ENCODE measurements at places on chromosomes 7 and 10.

GRCh38 chr7:80815733-80816132 lies 103.1 kb downstream of the SEMA3C start:
- DNase-seq, result no peak

- no peak for DNase-seq
Measured at GRCh38 chr7:149489391-149490024, 8.1 kb downstream of the ZNF746 start.

DNA sequence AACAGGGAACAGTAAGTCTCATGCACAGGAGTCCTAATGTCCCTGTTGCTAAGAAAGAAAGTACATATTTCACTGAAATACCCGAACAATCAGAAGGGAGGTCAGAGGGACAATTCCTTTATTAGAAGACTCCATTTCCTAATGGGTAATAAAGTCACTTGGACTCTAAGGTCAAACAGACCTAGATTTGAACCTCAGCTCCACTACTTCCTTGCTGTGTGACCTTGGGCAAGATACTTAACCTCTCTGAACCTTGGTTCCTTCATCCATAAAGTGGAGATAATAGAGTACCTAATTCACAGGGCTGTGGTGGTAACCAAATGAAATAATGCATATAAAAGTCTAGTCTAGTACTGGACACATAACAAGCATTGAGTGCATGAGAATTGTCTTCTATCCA lies 29.2 kb upstream of the HABP2 start:
- no peak for DNase-seq

- no peak for DNase-seq
Measured at GRCh38 chr10:49827297-49827696, 65.2 kb upstream of the OGDHL start.

DNA sequence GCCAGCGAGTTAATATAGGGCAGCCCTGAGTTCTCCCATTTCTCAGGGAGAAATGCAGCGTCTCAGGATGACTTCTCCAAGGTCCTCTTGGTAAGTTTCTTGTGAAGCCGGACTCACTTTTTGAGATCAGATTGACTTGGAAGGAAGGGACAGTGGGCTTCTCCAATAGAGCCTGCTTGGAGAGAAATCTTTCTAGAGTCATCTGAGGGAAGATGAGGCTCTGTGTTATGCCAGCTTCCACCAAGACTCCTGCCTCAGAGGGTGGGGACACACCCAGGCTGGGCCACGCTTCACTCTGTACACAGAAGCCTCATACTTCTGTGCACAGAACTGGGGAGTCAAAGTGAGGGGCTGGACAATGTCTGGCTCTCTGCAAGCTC lies 5.6 kb downstream of the C10orf105 start:
- no peak for DNase-seq

DNA sequence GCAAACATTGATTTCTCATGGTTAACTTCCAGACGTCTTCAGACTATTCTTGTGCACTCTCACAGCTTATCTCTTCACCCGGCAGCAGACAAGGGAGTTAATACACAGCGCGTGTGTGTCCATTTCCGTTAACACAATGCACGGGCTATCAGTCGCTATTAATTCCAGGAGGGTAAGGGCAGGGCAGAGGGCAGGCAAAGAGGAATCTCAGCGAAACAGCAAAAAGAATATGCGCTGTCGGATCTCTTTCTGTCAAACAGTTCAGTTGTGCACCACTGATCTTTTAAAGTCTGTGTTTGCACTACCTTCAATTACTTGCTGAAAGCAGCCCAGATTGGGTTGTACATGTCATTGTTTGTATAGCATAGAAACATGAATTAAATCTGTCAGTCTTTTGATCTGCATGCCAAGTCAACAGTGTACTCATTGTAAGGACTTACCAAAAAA lies 41.1 kb upstream of the CABCOCO1 start:
- DNase-seq, result no peak

DNA sequence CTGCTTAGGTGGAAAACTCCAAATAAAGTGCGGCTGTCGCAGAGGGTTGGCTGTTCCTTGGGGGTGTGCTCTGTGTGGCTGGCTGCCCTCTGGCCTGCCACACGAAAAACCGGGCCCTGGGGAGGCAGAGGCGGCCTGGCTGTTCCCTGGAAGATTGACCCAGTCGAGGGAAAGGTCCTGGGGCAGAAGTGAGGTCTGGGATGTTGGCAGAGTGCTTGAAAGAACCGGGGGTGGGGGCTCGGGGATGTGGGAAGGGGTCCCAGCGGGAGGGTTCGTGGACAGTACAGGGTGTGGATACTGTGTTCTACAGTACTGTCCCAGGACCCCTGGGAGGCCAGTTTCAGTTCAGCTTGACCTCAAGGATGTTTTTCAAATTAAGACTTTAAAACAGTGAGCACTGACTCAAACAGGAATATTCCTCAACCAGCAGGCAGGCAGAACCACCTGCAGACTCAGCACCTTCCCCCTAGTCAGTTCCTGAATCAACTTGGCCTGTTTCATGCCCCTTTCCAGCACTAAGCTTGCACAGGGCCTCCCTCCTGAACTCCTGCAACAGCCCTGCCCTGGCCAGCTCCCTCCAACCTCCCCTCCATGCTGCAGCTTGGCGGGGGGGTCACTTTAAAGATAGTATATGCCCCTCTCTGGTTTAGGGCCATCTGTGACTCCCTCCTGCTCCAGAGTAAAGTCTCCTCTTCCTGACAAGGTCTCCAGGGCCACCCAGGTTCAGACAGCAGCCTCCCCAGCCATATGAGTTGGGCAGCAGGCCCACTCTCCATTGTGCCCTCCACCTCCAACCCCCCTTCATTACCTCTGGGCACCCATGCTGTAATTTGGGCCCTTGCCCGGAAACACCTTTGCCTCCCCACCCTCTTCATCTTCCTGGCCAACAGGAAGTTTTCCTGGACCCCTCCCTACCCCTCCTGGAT lies 3.2 kb upstream of the ATP6V1F start:
- DNase-seq, result no peak

- DNase-seq, result no peak
Measured at GRCh38 chr7:33722383-33723101, 182.8 kb upstream of the BMPER start.

DNA sequence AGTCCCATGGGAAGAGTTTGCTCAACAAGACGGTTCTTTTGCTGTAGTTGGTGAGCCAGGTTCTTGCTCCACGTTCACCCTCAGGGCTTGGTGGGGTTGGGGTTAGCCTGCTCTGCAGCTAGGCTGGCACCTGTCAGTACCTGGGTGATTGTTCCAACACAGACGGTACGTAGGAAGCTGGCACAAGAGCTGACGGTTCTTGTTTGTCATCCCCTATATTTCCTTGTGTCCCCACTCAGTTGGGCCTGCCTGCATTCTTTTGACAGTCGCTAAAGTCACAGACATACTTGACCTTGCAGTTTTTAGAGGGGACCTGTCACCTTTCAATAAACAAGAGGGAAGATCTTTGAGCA lies 40.2 kb upstream of the SYPL1 start:
- no peak for DNase-seq

- no peak for DNase-seq
Measured at GRCh38 chr10:70692043-70692603, 19.8 kb downstream of the ADAMTS14 start.

GRCh38 chr10:129894698-129895097 lies 69.4 kb downstream of the EBF3 start:
- no peak for DNase-seq

DNA sequence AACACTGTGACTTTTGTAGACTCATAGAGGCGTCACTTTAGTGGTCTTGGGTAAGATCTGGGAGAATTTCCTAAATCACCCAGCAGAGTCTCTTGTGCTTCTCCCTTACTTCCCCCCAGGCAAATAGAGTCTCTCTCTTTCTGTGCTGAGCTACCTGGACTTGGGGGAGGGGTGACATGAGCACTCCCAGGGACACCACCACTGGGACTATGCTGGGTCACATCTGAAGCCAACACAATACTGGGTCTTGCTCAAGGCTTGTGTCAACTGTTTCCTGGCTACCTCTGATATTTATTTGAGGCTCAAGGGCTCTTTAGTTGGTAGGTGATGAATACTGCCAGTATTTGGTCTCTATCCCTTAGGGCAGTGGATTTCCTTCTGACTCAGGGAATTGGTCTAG lies 214.6 kb upstream of the TPK1 start:
- DNase-seq, result no peak

DNA sequence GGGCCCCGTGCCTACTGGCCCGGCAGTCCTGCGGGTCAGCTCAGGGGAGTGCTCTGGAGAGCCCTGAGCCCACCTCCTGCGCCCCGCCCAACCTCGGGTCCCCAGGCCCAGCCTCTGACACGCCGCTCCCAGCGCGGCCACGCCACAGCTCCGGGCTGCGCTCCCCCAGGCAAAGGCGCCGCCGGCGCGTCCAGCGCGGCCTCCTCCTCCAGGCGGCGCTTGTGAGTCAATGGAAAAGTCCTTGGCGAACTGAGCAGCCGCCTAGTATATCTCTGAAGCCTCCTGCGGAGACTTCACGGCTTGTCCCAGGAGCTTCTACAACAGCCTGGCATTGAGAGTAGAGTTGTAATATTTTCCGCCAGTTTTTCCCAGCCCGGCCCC lies 29.5 kb upstream of the BMS1 start:
- DNase-seq, result peak; percentile 14

DNA sequence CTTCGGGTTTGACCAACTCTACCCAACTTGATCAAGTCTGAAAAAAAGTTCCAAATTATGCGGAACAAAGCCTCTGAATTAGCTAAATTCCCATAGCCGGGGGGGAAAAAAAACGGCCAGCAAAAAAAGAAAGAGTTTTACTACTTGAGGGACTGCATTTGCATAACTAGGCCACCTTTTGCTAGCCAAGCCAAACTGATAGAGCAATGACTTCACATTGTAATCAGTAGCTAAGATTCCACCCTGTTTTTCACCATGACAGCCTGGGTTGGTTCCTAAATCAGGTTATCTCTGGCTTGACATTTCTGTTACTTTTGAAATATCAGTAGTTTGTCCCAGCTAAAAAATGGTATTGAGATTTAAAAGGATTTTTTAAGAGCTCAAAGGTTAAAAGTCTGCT lies 31.4 kb upstream of the CREB3L2 start:
- no peak for DNase-seq

GRCh38 chr10:118057361-118057760 lies 10.6 kb upstream of the RAB11FIP2 start:
- DNase-seq, result no peak

DNA sequence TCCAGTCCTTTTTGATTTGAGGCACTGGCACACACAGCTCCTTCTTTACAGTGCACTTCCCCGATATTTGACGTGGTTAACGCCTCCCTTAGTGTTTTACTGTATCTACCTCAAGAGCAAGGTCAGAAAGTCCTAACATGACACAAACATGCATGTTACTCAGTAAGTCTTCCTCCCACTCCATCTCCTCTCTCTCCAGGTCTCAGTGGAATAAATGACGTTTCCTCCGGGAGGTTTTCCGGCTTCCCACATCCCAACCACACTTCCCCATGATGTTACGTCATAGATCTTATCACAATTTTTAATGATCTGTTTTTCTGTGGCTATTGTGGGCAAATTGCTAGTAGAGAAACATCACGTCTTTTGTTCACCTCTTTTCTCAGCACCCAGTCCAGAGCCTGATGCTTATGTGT lies 165.7 kb downstream of the PTPN20 start:
- DNase-seq, result no peak

DNA sequence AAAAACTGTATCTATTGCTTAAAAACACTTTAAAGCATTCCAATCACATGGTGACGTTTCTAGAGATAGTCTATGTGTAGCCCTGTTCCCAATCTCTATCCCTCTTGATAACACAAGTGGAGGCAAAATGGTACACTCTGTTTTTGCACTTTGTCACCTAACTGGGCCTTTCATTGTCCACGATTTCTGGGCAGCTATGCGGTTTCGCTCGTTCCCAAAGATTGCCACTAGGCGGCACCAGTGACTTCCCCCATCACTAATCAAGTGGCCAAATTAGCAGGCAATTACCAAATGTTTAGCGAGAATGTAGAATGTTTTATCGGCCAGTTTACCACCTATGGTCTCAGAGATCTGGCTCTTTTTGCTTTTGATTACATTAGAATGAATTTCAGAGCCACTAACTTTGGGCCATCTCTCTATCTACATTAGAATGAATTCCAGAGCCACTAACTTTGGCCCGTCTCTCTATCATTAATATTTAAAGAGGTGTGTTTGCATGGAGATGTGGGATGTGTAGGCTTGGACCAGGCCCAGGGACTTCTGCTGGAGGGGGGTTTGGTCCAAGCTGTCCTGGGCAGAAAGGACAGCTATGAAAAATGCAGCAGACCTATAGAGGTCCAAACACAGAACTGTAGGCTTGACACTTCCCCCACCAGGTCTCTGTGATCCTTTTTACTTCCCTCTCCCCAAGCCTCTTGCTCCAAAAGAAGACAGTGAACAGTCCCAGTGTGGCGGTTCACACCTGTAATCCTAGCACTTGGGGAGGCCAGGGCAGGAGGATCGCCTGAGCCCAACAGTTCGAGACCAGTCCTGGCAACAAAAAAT lies 90.1 kb downstream of the EPC1 start:
- no peak for DNase-seq

- no peak for DNase-seq
Measured at GRCh38 chr10:49698679-49699078, 19.2 kb downstream of the C10orf53 start.

- no peak for DNase-seq
Measured at GRCh38 chr7:69962186-69963065, 364.2 kb downstream of the AUTS2 start.

GRCh38 chr7:45583296-45583695 lies 9.1 kb downstream of the ADCY1 start:
- DNase-seq, result no peak

GRCh38 chr10:3528271-3528670 lies 256.7 kb downstream of the KLF6 start:
- DNase-seq, result no peak

- no peak for DNase-seq
Measured at GRCh38 chr10:89414146-89414878, at the start of gene IFIT5. TSS of gene IFIT5 (plus strand) at chr10:89414568. CDS start at chr10:89414799, 231 bp downstream.

- no peak for DNase-seq
Measured at GRCh38 chr7:94378356-94378755, 16.3 kb upstream of the COL1A2 start.

All from AG09309 (cell line).